Gastrocnemius medialis (tissue), 4 donors: ENCODE measurements at places on chromosomes 13 and 19. TPM values are rescaled to one million over a fixed set of nuclear protein-coding genes. Genes with fewer than 3 reads are reported as not detected.

DNA sequence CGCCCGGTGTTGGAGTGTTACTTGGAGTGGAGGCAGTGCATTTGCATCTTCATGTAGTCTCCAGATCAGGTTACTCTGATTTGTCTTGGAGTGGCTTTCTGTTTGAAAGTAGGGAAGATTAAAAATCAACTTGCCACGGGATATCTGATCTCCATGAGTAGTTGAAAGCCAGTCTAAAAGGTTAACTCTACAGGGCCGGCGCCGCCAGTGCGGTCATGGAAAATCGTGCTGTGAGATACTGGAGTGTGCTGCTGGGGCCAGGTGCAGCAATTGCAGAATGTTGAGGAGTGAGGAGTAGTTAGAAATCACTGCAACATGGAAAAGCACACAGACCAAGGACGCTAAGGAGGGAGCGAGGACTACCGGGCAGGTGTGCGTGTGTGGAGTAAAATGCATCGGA, 175.0 kb downstream of the STK24 start:
- DNase-seq = no peak

- DNase-seq = no peak
Measured at GRCh38 chr13:107650081-107650701, 565.1 kb downstream of the LIG4 start.

DNA sequence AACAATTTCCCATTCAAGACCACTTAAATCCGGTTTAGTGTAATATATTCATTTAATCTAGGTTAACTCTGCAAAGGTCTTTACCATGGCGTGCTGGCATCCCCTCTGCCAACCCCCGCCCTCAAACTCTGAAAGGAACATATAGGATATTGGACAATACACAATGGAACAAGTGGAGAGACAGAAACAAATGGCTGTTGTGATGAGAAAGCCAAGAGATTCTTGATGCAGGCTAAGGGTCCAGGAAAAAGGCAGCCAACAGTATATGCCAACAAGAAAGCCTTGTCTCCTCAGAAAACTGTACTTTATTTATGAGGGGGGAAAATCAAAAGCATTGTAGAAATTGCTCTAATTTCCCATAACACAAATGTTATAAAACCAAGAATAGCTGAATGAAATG, 407.3 kb upstream of the SGCG start:
- DNase-seq = no peak

DNA sequence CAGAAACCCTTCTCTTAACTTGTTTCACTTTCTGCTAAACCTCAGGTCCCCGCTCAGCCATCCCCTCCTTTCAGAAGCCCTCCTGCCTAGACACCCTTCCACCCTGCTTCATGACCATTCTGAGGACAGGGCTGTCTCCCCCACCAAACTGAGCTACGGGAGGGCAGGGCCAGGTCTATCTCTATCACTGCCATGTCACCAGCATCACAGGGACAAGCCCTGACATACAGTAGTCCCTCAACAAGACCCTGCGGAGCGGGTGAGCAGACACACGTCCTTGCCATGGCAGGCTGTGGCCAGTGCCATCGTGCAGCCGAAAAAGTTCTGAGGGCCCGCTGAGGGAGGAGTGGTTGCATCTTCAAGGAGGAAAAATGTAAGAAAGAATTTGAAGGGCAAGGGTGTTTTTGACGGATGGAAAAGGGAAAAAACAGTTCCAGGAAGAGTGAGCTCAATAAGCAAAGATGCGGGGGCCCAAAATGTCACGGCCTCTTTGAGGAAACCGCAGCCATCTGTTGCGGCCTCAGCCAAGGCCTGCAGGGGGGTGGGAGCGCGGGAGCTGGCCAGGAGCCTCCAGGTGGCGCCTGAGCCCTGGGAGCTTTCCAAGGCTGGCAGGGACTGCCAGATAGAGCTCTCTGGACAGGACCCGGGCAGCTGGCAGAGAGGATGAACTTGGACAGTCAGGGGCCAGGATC, 8.1 kb downstream of the PTGIR start:
- DNase-seq = no peak

- no peak for DNase-seq
Measured at GRCh38 chr19:15926484-15926883, 7.8 kb downstream of the CYP4F11 start.

- DNase-seq = no peak
Measured at GRCh38 chr19:16094360-16095070, 17.2 kb upstream of the RAB8A start.

- DNase-seq = no peak
Measured at GRCh38 chr13:24742294-24742693, 21.7 kb upstream of the RNF17 start.

The C1QTNF9B gene
- total RNA-seq = 0.58 TPM

The TMEM221 gene
- total RNA-seq = not detected
